HS-27A (cell line): ENCODE measurements at places on chromosomes 2 and 18.
A peak's percentile ranks its signal among the peaks of the same experiment; 100 is the strongest.

DNA sequence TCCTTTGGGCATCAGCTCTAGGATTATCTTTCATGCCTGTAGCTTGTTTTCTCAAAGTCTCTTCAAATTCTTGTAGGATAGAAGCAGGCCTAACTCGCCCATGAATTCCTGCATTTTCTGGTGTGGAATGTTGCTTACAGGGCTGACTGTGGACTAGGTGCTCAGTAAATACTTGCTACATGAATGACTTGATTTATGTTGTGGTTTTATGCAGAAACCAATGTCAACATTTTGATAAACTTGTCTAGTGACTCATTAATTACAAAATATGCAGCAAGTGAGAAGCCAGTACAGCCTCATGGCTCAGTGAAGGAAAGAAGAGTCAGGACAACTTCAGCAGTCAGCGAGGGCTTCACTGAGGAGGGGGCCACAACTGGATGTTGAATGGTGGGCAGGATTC is 110.6 kb upstream of the SIX2 start:
- peak; percentile 90 for DNase-seq

- no peak for DNase-seq
These were observed 17.5 kb downstream of the SIGLEC15 start for GRCh38 chr18:45843019-45843418.

- DNase-seq = no peak
These were observed 52.3 kb upstream of the SCG2 start for GRCh38 chr2:223654384-223654915.

- no peak for DNase-seq
These were observed 223.6 kb downstream of the C1D start for GRCh38 chr2:67839242-67839641.

- no peak for DNase-seq
These were observed 164.0 kb downstream of the GRB14 start for GRCh38 chr2:164457271-164457670.

DNA sequence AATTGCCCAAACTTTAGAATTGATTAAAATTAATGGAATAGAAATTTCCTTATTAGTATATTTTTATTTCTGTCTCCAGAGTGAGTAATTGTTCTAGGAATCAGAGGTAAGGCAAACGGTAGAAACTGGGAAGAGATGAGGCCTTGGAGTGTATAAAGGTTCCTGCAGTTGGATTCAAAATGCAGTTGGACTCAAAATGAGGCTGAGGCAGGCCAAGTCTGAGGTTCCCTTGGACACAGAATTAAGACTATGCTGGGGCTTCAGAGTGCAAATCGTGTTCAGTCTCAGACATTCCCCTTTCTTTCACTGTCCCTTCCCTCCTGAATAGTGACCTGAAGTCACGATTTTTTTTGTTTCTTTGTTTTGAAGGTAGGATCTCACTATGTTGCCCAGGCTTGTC is 746.9 kb upstream of the NRXN1 start:
- no peak for DNase-seq
